ENCODE measurements at places on chromosomes 7 and 10.
A peak's percentile ranks its signal among the peaks of the same experiment; 100 is the strongest.

DNA sequence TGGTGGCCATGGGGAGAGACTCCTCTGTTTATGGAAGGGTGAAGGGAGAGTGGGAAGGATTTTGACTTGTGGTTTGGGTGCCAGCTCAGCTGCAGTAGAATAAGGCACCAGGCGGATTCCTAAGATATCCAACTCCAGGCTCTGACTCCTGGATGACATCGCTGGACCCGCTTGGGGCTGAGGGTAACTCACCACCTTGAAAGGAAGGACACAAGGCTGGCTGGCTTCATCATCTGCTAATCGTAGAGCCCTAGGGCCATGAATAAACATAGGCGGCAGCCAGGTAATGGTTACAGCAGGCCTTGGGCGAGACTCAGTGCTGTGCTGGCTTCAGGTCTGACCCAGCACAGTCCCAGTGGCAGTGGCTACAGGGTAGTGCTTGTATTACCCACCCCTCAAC, 16.7 kb upstream of the LIPK start:
- no peak for DNase-seq

- DNase-seq = no peak
Observed at GRCh38 chr10:102245932-102246251, 560 bp downstream of the GBF1 start.

- DNase-seq = no peak
Observed at GRCh38 chr7:54802114-54802513, 43.1 kb upstream of the SEC61G start.

DNA sequence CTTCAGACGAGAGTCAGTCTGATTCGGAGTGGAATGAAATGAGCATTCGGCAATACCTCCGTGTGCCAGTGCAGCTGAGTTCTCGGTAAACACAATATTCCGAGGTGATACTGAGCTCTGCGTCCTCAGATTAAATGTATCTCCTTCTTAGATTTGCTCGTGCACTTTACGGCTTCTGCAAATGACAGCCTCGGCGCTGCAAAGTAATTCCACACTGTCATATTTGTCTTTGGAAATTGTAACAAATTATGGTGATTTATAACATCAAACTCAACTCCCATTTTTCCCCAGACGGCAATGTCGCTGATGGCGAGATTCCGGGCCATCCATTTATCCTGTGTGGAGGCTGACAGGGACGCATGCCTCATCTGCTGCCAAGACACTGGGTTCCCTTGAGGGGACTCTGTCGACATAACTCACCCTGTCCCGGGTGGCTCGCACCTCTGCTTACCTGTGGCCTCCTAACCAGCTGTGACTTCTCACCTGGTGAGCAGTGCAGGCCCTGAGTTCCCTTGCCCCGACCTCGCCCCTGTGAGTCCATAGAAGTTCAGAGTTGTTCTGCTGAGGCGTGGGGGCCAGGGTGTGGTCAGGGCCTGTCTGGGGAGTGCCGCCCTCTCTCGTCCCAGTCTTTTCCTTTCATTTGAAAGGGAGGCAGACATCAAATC, 201.9 kb downstream of the ADARB2 start:
- DNase-seq = no peak

DNA sequence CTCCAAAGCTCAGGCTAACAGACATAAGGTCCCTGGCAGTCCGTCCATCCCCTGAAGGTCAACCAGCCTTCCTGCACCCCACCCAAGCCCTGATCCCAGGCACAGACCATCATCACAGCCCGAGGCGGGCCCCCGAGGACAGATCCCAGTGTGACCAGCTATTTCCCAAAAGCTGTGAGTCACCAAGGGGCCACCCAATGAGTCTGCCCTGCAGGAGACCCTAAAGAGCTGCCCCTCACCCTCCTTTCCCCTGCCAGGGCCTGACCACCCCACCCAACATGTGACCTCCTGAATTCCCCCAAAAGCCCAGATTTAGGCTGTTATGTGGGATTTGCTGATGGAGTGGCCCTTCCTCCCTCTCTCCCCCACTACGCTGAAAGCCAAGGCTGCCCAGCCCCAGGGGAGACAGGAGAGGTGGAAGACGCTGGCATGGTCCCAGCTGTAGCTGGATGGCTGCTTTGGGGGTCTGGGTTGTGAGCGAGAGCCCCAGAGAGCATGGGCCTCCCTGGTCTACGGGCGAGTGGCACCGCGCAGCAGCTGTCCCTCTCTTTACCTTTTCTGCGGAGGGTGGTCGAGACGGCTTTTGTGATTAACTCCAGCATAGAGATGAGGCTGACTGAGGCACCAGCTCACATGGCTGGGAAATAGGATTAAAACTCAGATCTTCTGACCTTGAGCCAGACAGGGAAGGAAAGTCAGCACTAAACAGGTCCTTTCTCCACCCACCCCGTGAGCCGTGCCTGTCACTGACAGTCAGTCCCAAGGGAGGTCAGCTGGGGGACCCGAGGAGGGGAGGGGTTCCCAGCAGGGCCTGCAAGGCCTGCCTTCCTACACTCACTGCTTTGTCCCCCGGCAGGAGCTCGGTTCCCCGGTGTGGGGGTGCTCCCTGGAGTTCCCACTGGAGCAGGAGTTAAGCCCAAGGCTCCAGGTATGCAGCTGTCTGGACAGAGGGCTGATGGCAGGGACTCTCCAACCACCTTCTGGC, 16.7 kb downstream of the ELN start:
- DNase-seq = no peak

DNA sequence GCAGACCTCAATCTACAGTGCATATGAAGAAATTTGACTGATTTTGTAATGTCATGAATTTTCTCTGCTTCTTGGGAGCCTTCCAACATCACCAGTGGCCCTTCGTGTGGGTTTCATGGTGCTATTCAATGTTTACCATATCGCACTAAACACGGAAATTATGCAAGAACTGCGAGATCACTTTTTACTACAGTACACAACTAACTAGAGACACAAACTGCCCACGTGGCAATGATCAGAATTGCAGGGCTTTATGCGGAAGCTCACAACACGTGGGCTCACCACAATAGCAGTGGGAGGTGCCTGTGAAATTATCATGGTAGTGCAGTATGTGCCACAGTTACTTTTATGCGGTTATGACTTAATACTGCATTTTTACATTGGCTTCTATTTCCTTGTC, 449.7 kb upstream of the KLF6 start:
- DNase-seq = no peak

- DNase-seq = no peak
Observed at GRCh38 chr7:45069444-45070253, 19.1 kb downstream of the NACAD start.

- peak; percentile 14 for DNase-seq
Observed at GRCh38 chr10:88385601-88386203, 197.4 kb downstream of the RNLS start.

All from esophagus squamous epithelium (tissue), 5 donors.